Stimulated activated CD8-positive, alpha-beta memory T cell treated with anti-CD3 and anti-CD28 coated beads, Interleukin-7, amount 100 ng/mL, for 1 hour (primary cell): ENCODE measurements at places on chromosomes 6 and 20.

DNA sequence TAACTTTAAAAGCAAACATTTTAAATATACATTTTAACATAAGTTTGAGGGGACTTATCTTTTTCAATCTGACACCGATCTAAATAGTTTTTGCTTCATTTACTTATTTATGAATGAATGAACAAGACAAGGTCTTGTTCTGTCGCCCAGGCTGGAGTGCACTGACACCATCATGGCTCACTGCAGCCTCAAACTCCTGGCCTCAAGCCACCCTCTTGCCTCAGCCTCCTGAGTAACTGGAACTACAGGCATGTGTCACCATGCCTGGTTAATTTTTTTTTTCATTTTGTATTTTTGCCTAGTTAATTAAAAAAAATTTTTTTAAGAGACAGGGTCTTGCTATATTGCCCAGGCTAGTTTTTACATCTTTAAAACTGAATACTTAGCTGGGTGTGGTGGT, 25.4 kb downstream of the FBXO9 start:
- DNase-seq, result no peak

GRCh38 chr6:30100585-30101443, 12.1 kb downstream of the TRIM31 start:
- DNase-seq, result no peak

DNA sequence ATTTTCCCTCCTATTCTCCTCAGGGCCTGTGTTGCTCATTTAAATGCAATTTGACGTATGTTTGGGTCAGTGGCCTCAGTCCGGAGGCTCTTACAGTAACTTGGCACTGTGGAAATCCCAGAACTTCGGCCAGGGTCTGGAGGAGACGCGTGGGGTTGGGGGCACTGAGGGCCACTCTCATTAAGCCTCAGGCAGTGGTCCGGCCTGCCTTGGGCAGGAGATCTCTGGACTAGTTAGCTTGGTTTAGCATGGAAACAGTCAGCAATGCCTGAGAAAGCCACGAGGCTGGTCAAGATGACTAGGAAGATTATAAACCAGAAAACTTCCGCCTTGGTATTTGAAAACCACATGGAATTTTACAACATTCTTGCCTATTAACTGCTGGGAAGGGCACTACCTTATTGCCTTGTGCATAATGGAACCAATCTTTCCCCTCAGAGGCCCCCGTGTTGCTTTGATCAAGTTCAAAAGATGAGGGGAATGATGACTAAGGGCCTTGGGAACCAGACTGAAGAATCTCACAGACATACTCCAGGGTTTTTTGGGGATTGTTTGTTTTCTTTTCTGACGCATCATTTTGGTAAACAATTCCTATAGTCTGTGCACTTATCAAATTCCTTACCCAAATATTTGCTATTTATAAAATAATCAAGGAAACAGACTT, 206.0 kb upstream of the PREP start:
- DNase-seq, result no peak

GRCh38 chr20:48238781-48239180, 453.5 kb upstream of the SULF2 start:
- no peak for DNase-seq

DNA sequence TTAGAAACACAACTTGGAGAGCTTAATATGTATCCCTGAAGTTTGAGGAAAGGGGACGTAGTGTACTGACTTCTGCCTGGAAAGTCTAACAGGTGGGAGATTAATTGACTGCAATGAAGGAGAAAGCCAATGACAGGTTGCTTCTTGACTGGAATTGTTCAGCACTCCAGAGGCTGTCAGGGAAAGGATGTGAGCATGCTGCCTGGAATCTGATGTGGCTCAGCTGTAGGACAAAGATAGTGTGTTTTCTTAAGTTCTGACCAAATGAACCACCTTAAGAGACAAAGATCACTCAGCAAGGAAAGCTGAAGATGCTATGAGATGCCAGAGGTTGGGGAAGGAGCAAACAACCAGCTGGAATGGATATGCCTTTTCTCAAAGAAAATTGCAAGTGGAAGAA, 185.8 kb downstream of the PHF3 start:
- no peak for DNase-seq

- DNase-seq, result no peak
These were observed 30.5 kb downstream of the NFATC2 start for GRCh38 chr20:51511861-51512619.

GRCh38 chr6:10369896-10370295, 45.0 kb downstream of the TFAP2A start:
- DNase-seq, result no peak

- no peak for DNase-seq
These were observed 70.2 kb upstream of the ADGRF1 start for GRCh38 chr6:47112317-47112716.

DNA sequence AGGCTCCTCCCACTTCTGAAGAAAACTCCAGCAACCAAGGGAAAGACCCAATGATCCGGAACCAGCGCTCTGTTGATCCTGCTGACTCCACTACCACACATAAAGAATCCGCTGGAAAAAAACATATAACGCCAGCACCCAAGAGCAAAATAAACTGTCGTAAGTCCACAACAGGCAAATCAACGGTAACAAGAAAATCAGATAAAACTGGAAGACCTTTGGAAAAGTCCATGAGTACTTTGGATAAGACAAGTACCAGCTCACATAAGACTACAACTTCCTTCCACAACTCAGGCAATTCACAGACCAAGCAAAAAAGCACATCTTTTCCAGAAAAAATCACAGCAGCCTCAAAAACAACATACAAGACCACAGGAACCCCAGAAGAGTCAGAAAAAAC, 8.0 kb downstream of the MUCL3 start:
- no peak for DNase-seq

GRCh38 chr6:44386364-44386928, 1.1 kb upstream of the CDC5L start:
- no peak for DNase-seq

- no peak for DNase-seq
These were observed 773.4 kb downstream of the KIF16B start for GRCh38 chr20:15799871-15800270.

GRCh38 chr6:54236984-54237383, 71.3 kb upstream of the TINAG start:
- DNase-seq, result no peak

DNA sequence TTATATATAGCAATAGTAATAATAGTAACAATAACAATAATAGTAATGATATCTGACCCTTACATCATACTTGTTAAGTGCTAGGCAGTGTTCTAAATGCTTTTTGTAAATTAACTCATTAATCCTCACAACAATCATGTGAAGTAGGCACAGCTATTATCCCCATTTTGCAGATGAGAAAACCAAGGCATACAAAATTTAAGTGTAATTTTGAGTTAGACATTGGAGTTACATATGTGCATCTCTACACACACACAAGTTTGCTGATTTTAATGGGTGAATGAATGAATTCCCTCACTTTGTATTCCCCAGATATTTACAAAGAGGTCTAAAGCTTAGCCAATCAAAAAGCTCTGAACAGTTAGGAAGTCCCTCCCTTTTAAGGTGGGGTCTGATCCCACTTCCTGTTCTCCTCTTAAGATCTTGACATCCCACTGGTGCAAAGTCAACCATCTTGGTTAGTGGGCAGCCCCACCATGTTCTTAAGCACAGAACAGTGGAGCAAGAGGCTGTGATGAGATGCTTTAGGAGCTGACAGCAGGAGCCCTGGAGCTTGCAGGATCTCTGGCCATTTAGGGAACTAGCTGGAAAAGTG, 85.3 kb upstream of the FOXP4 start:
- DNase-seq, result no peak

- no peak for DNase-seq
These were observed 41.7 kb downstream of the SYNE1 start for GRCh38 chr6:152595499-152595898.

DNA sequence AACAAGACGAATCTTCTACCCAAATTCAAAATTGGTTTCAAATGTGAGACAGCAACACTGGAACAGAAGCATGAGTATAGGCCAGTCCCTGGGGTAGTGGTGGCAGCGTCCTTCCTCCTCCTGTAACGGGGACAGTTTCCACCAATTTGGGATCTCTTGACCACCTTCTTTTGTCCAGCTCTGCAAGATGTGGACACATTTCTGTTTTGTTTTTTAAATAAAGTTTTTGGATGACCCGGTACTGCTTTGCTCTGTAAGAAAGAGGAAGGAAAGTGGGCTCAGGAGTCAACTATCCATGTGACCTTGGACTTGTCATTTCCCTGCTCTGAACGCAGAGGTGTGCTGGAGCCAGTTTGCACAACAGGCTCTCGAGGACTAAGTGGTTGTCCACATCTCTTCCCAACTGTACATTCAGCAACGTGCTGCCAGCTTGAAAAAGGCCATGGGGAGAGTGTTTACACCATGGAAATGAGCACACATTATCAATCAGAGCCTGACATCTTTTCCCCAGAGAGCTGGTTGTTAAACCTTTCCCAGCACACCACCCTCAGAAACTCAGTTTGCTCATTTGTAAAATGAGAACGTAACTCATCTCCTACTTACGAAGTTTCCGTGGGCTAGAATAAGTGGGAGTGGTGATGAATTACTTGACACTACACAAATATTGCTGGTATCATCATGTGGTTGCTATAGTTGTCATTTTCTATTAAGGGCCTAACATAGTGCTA, 66.5 kb downstream of the ADTRP start:
- DNase-seq, result no peak

GRCh38 chr6:136015531-136015930, 164.0 kb downstream of the PDE7B start:
- DNase-seq, result no peak

DNA sequence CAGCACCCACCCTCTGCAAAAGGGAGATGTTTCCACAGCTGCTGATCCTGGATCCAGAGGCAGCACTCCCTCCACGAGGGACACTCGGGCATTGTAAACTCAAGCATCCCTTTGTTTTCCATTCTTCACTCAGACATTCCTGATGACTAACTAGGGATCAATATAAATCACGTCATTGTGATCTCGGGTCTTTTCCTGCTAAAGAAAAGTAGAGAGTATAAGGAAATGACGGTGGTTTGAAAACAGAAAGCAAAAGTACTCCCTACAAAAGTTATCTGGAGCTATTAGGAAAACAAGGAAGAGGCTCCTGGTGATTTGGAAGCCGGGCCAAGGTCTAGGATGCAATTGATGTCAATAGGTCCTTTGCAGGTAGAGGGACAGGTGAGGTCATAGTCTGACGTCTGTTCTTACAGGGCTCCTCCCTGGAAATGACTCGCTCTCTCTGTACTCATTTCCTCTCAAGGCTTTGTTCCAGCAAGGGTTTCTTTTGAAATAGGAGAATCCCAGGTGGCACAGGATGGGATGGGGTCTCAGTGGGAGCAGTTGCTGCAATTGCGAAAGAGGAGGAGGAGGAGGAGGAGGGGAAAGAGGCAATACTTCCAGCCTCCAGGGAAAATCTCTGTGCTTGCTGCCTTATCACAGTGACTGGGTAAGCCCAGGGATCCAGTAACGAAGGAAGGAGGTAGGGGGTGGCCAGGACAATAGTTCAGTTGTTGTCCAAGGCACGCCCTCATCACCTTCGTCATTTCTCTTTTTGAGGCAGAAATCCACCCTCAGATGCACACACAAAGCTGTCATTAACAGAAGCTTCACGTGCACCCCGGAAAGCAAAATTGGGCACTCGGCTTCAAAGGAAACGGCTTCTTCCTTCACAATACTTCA, 222.8 kb downstream of the LY86 start:
- no peak for DNase-seq

DNA sequence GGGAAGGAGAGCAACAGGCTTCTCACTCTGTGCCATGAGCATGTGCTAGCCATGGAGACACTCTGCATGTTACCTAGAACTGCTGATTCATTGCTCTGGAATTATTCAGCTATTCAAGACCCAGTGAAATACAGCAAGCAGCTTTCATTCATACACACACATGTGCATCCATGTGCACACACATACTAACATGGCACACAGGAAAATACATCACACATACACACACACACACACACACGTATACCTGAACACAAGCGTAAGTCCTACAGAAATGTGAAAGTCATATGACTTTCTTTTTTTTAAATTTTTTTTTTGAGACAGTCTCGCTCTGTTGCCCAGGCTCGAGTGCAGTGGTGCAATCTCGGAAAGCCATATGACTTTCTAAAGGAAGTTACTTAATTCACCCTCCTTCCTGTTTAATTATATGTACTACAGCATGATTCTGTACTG, 108.2 kb upstream of the NFATC2 start:
- no peak for DNase-seq

DNA sequence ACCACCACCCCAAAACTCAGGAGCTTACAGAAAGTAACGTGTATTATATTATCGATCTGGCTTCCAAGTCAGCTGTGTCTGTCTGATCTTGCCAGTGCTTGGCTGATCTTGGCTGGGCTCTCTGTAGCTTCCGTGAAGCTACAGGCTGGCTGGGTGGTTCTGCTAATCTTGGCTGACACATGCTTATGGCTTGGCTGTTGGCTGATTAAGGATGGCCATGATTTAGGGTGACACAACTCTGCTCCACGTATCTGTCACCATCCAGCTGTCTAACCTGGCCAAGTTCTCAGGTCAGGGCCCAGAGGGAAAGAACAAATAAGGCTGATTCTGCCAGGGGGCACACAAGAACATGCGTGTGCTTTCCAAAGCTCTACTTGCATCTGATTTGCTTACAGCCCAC, 64.7 kb upstream of the PRL start:
- DNase-seq, result no peak

- no peak for DNase-seq
These were observed 36.9 kb upstream of the TFAP2C start for GRCh38 chr20:56592211-56592610.

GRCh38 chr20:23649242-23649641, 11.5 kb upstream of the CST3 start:
- no peak for DNase-seq

DNA sequence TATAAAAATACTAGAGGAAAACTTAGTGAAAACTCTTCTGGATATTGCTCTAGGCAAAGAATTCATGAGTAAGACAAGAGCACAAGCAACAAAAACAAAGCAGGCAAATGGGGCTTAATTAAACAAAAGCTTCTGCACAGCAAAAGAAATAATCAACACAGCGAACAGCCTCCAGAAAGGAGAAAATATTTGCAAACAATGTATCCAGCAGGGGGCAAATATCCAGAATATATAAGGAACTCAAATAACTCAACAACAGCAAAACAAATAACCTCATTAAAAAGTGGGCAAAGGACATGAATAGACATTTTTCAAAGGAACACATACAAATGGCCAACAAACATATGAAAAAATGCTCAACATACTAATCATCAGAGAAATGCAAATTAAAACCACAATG, 17.1 kb upstream of the HECA start:
- DNase-seq, result no peak

DNA sequence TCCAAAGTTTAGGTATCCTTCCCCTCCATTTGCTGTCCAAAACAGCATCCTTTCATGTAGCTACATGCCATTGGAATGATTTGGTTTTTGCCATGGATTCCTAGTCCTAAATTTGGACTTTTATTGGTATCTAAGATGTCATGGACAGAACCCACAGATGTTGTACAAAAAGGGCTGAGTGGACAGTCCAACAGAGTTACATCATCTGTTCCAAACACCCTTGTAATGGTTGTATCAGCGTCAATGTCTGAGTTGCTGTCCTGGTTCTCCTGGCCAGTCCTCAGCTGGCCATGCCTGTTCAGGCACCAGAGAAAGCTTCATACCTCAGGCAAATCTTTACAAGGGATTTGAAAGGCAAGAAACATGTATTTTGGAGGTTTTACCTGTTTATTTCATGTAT, 191.3 kb downstream of the ESR1 start:
- no peak for DNase-seq

GRCh38 chr20:35225319-35226125, 968 bp upstream of the MMP24 start:
- no peak for DNase-seq
